Lower lobe of right lung (tissue), 2 donors: ENCODE measurements at places on chromosomes 5 and 9.

DNA sequence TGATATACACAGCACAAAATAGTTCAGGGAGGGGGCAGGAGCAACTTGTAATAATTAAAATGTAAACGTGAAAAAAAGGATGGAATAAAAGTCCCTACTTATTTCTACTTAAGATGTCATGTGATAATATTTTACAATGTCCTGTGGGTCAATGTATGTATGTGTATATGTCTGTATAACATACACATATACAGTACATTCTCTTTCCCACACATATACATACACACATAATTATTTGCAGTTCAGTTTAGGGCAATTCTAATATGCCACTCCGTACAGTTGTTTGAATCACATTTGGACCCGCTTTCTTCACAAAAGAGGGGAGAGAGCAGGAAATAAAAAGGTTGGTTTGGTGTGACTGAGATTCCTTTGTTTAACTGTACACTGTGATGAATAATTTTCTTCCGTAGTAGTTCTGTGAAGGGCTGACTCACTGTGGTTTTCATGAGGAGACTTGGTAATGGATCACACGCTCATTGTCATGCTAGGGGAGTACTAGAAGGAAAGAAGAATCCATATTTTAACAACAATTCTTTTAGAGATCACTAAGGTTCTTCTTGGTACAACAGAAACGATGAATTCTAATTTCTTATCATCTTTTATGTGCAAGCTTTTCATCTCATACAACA lies 26.2 kb upstream of the ACOT12 start:
- no peak for DNase-seq

GRCh38 chr5:150779397-150780186 lies 1.0 kb downstream of the SMIM3 start:
- no peak for DNase-seq

DNA sequence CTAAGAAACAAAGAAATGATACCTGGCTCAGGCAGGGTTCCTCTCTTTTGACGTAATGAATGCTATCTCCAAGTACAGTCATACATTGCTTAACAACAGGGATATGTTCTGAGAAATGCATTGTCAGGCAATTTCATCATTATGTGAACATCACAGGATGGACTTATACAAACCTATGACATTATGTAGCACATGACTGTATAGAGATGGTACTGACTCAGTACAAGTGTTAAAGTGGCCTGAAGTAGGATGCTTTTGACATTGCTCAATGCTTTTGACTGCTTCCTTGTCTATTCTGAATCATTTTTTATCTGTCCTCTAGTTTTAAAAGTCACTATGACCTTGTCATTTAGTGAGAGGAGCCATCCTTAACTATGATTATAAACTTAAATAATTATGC lies 147.6 kb downstream of the NR2F1-AS1 start:
- DNase-seq: no peak

GRCh38 chr9:120486347-120486746 lies 93.6 kb downstream of the CDK5RAP2 start:
- DNase-seq: no peak
